PC-3 (cell line): ENCODE measurements at places on chromosomes 1 and 21. TPM values are rescaled to one million over a fixed set of nuclear protein-coding genes. Genes with fewer than 3 reads are reported as not detected.
A peak's percentile ranks its signal among the peaks of the same experiment; 100 is the strongest.

The FTCD gene
- total RNA-seq = 0.40 and 0.58 TPM in 2 replicates

The TMEM222 gene
- total RNA-seq = 50.3 and 57.4 TPM in 2 replicates

DNA sequence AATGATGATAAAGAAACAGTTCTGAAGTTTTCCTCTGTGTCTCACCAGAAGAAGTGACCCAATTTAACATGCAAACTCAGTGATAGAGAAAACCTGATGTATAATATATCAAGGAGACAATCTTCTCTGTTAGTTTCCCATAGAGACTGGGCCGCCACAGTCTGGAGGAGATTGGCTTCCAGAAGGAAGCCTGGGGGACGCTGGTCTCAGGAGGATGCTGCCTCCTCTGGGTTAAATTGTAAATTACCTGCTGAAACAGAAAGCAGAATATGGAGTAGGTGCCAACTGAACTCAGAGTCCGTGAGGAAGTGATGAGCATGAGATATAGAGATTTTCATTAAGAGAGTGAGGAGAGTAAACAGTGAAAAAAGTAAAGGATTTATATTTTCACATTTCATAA is 15.8 kb downstream of the OR14I1 start:
- peak; percentile 66 for DNase-seq

DNA sequence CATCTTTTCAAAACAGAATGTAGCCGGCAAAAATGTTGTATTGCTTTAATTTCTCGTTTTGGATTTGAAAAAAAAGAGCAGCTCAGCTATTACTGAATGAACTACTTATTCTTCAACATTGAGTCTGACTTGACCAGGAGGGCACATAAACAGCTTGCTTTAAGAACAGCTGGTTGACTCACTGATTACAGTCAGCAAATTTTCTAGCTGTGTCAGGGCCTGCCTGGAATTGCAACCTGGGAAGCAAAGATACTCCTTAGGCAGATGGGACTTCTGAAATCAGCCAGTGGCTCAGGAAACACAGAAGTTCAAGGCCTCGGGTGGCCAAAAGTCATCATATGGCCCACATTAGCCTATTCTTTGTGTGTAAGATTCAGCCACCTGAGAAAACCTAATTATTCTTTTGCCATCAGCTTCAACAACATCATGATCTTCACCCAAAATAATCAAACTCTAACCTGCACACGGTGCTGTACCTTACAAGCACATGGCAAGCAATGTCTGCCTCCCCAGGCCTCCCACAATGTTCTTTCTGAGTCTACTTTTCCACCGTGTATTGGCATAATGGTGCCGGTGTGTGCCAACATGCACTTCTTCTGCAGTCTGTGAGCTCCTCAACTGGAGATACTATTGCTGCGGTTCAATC is 307.2 kb downstream of the HHIPL2 start:
- peak; percentile 55 for DNase-seq

The TMEM240 gene
- total RNA-seq = 0.87 and 2.0 TPM in 2 replicates

The CELA3A gene
- total RNA-seq = not detected in 2 replicates

The CD48 gene
- total RNA-seq = not detected in 2 replicates

The SETDB1 gene
- 35.4 and 42.4 TPM in 2 replicates for total RNA-seq

The GNAT2 gene
- total RNA-seq = 0.29 and 0.69 TPM in 2 replicates

GRCh38 chr1:43414634-43415223 is 25.0 kb downstream of the SZT2 start:
- peak; percentile 75 for DNase-seq

DNA sequence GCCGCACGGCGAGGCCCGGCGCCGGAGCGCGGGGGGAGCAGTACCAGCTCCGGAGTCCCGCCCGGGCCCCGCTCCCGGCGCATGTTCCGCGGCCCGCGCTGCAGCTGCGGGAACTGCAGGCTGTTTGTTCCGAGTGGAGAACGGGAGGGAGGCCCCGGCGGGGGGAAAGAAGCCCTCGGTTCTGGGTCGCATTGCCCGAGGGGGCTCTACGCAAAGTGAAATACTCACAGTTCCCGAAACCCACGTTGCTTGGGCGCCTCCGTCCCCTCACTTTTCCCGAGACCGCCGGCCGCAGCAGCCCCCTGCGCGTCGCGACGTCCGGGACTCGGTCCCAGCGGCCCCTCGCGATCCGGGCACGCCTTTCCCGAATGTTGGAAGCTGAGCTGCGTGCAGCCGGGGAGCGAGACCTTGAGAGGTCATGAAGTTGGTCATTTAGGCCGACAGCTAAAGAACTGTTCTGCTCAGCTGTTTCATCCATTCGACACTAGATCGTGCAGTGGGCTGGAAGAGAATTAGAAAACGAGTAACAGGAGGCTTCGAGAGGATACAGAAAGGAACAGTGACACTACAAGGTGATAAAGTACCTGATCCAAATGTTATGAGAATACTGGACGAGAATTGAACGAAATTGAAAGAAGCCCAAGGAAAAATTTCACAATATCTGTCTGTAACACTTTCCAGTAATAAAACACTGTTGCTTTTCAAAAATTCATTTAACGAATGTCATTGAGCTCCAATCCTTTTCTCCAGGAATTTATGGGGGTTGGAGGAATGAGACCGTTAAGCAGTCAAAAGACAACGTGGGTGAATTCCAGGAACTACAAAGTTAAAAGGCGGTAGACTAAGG is 657 bp upstream of the LIN9 start:
- peak; percentile 45 for DNase-seq

The IL20 gene
- total RNA-seq = not detected in 2 replicates

DNA sequence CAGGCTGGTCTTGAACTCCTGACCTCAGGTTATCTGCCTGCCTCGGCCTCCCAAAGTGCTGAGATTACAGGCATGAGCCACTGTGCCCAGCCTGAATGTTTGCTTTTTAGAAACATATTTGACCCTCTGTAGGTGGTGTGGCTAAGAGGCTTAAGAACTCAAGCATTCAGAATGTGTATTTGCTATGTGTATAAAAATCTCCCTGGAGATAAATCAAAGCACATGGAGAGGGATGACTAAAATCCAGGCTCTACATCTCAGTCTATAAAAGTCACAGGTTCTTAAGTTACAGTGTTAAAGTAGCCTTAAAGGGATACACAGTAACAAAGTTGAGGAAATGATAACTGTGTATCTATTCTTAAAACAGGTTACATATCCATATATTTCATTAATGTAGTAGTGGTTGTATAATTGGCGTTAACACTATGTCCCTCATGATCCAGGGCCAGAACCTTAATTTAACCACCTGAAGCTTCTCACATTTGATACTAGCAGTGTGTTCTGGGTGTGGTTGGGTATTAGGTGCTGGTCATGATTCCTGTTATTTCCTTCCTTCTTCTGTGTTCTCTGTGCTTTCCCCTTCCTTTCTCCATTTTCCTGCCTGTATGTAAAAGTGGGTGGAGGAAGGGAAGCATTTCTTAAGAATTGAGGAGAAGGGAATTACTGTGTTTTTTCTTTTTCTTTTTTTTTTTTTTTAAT is 16.2 kb downstream of the GIPC2 start:
- peak; percentile 39 for DNase-seq

- DNase-seq = peak; percentile 79
Observed at GRCh38 chr1:21573971-21574465, 64.8 kb downstream of the ALPL start.

DNA sequence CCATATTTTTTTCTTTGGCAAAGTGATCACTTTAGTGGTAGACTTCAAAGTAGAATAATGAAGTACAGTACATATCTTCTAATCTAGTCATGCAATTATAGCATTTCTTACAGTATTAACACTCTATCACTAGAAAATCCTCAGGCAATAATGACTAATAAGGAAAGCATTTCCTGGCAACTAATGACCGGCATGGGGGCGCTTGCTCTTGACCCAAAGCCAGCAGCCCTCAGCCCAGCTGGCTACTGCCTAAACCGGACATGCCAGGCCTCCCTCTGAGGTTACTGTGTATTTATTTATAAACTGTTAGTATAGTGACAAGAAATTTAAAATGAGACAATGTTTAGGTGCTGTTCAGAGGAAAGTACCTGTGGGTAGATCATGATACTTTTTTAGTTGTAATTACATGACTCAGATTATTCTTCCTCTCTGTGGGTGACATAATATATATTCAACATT is 633.8 kb downstream of the PTPRC start:
- DNase-seq = peak; percentile 89

GRCh38 chr1:206079135-206079534 is 26.2 kb downstream of the RHEX start:
- no peak for DNase-seq

GRCh38 chr1:223792046-223792445 is 53.7 kb downstream of the TP53BP2 start:
- no peak for DNase-seq

The XPR1 gene
- 7.3 and 8.2 TPM in 2 replicates for total RNA-seq

The S100A8 gene
- total RNA-seq = 0.29 TPM in 1 of 2 replicates, not detected in the other

The CAPN2 gene
- total RNA-seq = 1,259 and 1,457 TPM in 2 replicates

The CYP4A22 gene
- not detected in 2 replicates for total RNA-seq

GRCh38 chr1:220566869-220567268 is 38.9 kb downstream of the MARK1 start:
- DNase-seq = no peak

GRCh38 chr1:118636004-118636403 is 352.1 kb downstream of the TBX15 start:
- DNase-seq = peak; percentile 13

- no peak for DNase-seq
Observed at GRCh38 chr1:176501599-176501998, 38.6 kb downstream of the PAPPA2 start.

The CFAP74 gene
- 0.23 TPM in 1 of 2 replicates, not detected in the other for total RNA-seq

The CBS gene
- 8.9 and 9.6 TPM in 2 replicates for total RNA-seq

GRCh38 chr21:36156339-36156814 is 247 bp upstream of the DOP1B start:
- DNase-seq = peak; percentile 99

The VANGL2 gene
- total RNA-seq = 0.06 and 0.44 TPM in 2 replicates

- DNase-seq = no peak
Observed at GRCh38 chr1:115842948-115843347, 2.0 kb upstream of the NHLH2 start.

DNA sequence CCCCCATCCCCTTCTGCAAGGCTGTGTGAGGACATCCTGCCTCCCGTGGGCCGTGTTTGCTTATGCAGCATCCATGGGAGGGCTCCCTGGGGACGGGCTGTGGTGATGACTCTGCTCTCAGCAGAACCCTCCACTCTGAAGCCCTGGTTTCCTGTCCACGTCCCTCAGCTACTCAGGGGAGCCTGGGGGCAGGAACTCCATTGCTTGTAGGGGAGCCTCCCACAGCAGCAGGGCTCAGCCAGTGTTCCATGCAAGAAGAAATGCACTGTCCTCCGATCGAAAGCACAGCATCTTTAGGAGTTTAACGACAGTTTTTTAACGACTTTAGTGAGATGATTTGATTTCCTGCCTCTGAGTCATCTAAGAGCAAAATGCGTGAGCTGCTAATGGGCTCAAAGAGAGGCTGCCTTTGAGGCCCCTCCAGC is 8.3 kb upstream of the KCNAB2 start:
- peak; percentile 52 for DNase-seq

The GJA5 gene
- total RNA-seq = 1.1 and 2.0 TPM in 2 replicates

DNA sequence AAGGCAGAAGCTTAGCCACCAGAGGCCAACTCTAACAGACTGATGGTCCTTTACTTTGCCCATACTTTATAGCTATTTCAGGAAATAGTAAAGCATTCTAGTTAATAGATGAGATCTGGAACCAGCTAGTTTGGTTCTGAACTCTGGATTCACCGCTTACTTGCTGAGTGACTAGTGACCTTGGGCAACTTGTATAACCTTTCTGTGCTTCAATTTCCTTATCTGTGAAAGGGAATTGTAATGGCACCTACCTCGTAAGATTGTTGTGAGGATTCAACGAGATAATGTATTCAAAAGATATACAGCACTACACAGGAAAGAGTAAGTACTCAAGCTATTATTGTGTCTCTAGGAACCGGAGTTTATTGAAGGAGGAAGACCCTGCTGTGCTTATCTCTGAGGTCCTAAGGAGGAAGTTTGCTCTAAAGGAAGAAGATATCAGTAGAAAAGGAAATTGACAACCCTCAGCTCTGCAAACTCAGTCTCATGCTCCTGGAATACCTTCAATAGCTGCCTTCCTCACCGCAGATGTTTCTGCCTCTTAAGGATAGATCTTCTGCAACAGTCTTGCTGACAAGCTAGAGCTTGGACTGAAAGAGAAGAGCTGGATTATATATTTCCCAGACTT is 11.9 kb downstream of the MTFR1L start:
- no peak for DNase-seq

DNA sequence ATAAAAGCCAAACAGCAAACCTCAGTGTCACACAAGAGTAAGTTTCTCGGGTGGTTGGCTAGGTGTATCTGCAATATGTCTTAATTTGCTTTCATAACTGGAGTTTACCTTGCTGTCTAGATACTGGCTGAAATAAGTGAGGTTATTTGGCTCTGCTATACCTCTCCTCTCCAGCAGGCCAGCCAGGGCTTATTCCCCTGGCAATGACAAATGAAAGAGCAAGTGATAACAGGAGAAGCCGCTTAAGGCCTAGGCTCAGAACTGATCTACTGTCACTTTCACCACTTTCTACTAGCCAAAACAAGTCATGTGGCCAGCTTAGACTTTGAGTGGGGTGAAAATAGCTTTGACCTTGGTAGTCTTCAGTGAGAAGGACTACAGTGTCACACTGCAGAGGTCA is 4.8 kb upstream of the RPE65 start:
- DNase-seq = no peak

DNA sequence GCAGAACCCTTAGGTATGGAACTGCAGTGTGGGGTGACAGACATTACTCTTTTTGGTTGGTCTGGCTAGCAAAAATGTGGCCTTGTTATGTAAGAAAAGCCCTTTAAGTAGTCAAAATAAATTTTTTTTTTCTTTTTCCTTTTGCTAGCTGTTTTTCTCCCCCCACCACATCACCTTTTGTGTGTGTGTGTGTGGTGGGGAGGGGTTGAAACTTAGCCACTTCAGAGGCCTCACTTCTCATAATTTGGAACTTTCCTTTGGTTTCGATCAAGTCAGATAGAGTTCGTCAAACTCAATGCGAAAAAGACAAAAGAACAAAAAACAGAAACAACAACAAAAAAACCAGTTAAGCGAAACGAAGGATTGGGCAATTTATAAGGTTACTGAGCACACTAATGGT is 1.9 kb upstream of the PRMT2 start:
- no peak for DNase-seq

DNA sequence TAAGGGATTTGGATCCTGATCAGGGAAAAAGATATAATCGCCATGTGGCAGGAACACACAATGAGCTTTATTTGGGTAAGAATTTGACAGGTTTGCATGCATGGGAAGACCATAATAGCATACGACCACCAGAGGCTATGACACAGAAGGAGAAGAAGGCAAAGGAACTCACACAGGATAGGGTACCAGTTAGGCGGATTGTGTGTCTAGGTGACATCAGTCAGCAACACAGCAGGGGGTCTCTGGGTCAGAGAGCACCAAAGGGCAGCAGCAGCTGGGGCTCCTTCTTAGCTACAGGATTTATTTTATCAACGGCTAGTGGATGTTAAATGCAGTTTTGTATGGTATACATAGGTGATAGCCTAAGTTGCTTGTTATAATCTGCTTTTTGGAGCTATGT is 551.3 kb downstream of the KCNT2 start:
- DNase-seq = no peak

The NECTIN4 gene
- total RNA-seq = 6.8 and 7.0 TPM in 2 replicates

The C4BPA gene
- not detected in 2 replicates for total RNA-seq

- DNase-seq = peak; percentile 12
Observed at GRCh38 chr1:9593492-9594465, 5.1 kb downstream of the TMEM201 start.
